AG09319 (cell line): ENCODE measurements at places on chromosomes 7 and 10.
A peak's percentile ranks its signal among the peaks of the same experiment; 100 is the strongest.

DNA sequence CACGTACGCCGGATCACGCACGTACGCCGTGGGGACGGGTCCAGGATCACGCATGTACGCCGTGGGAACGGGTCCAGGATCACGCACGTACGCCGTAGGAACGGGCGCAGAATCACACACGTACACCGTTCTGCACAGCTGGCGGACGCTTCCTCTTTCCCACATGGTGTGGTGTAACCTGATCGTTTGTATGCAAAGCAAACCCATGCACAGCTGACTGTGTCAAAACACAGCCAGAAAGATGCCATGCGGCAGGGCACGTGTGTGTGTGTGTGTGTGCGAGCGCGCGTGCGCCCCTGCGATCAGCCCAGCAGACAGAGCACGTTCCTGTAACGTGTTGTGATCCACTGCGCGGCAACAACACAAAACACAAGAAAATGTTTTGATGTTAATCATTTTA lies 573.6 kb downstream of the DNAJB6 start:
- no peak for DNase-seq

DNA sequence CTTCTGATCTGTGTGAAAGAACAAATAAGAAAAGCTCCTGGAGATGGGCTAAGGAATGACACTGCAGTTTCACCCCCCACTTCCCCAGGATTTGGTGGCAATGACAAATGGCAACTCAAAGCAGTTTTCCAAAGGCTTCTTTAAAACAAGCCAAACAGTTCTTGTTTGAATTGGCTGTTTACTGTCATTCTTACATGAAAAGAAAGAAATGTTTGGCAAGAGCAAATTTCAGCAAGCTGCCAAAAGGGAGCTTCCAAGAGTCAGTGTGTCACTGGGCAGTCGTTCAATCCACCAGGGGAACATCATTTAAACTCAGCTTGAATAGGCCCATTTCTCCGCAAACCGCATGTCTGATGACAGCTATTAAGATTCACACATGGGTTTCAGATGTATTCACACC lies 119.0 kb upstream of the RHOBTB1 start:
- DNase-seq, result no peak

- no peak for DNase-seq
These were observed 2.2 kb downstream of the DUSP5 start for GRCh38 chr10:110499796-110500514.

DNA sequence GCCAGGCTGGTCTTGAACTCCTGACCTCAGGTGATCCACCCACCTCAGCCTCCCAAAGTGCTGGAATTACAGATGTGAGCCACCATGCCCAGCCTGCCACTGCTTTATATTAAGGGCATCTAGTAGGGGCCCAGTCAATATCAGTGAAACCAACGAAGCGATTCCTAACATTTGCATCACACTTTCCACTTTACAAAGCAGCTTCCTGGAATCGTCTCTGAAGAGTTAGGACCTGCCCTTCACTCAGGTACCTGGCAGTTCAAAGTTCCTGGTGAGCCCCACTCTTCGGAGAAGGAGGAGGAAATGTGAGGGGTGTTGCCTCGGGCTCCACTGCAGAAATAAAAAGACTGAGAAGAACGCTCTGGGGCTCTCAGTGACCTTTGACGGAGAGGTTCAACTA lies 31.1 kb upstream of the EZH2 start:
- no peak for DNase-seq

DNA sequence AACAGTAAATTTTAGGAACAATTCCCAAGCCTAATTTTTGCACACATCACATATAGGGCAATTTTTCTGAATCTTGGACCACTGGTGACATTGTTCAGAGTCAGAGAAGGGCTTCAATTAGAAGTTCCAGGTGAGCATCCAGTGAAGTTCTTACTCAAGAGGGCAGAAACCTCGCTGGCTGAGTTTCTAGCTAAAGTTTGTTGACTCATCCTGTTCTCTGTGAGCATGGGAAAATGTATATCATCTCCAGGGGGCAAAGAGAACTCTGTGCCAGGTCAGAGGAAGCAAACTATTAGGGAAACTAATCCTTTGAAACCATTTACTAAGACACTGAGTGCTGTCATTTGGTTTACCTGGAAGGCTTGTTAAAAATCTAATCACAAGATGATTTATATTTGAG lies 695.6 kb upstream of the IGFBP3 start:
- no peak for DNase-seq

- DNase-seq, result peak; percentile 79
These were observed at the start of gene METTL27 for GRCh38 chr7:73842067-73842976. METTL27 (minus strand) TSS chr7:73842516; CDS start chr7:73842140, 376 bp downstream.

- DNase-seq, result no peak
These were observed 56.2 kb downstream of the CRPPA start for GRCh38 chr7:16365177-16365576.

- DNase-seq, result no peak
These were observed 1.1 kb downstream of the TMEM178B start for GRCh38 chr7:141074997-141075396.

- DNase-seq, result no peak
These were observed 90.2 kb downstream of the ZNF467 start for GRCh38 chr7:149683181-149683580.

DNA sequence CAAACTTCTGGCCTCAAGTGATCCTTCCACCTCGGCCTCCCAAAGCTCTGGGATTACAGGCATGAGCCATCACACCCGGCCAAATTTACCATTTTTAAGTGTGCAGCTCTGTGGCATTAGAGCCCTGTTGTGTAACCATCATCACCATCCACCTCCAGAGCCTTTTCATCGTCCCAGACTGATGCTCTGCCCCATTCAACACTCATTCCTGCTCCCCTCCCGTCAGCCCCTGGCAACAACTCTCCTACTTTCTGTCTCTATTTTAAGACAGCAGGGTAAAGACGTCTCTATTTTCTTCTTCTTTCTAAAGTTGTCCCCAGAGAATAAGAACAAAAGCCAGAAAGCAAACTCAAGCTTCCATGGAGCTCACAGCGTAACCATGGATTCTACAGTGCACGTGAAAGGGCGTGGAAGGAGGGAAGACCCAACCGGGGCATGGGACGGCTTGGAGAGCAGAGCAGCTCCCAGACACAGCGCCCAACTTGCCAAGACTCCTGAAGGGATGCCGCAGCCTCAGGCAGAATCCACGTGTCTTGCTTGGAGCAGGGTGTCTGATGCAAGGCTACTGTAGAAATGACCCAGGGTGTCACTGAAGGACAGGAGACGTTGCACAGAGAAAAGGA lies 42.7 kb upstream of the PITRM1 start:
- DNase-seq, result no peak

GRCh38 chr10:131094527-131095312 lies 216.8 kb downstream of the TCERG1L start:
- DNase-seq, result no peak
